ENCODE measurements at places on chromosomes 7 and 10. TPM values are rescaled to one million over a fixed set of nuclear protein-coding genes. Genes with fewer than 3 reads are reported as not detected.

GRCh38 chr10:129030996-129031843 lies 435.8 kb upstream of the MGMT start:
- DNase-seq: peak; percentile 18

DNA sequence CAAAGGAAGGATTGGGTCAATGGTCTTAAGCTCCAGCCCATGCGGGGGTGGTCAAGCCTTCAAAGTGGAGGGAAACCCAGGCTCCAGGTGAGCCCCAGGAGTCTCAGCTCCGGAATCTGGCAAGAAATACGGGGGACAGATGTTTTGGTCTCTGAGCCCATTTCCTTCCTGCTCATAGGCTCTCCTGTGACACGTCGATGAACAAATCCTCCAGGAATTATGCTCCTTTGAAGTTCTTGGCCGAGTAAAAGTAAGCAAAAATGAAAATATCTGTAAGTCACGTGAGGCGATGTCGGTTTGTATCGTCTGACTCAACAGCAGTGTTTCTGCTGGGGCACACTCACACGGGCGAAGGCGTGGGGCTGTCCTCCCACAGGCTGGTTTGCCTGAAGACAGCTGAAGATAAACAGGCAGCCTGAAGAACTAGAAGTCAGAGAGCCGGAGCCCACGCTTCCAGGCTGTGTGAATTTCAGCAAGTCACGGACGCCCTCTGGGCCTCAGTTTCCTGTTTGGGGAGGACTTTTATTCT lies 52.6 kb upstream of the SMNDC1 start:
- DNase-seq: no peak

DNA sequence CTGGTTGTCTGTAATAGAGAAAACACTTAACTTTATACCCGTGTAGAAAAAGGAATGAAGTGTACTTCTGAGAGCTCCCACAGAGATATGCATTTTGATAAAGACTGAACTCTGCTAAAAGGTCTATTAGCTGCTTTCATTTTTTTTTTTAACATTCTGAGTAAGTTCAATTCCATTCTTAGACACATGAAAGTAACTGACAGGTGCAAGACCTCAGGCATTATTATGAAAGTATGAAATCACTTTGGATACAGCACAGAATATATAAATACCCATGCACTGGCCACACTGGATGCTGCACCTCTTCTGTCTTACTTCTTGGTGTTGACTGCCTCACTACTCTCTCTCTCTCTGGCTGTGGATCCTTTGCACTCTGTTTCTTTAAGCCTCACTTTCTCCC lies 46.2 kb downstream of the VWDE start:
- no peak for DNase-seq

The GFRA1 gene
- 0.10 TPM for total RNA-seq

The FEZF1 gene
- total RNA-seq: not detected
